ENCODE measurements at places on chromosomes 2 and 18. TPM values are rescaled to one million over a fixed set of nuclear protein-coding genes. Genes with fewer than 3 reads are reported as not detected.

DNA sequence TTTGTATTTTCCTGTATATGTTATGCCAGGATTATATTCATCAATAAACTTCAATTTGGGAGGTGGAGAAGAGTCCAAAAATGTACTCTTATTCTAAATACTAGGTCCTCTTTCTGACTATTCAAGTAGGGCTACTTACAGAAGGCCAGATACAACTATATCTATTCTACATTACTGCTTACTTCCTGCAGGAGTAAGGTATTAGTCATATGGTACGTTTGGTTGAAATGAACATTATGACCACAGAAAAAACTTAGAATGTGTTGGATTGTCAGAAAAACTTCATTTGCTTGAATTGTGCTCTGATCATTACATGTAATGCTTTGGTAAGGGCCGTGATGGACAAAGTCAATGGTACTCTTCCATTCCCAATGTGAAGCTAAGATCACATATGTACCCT lies 35.0 kb downstream of the STAT4 start:
- DNase-seq, result no peak

DNA sequence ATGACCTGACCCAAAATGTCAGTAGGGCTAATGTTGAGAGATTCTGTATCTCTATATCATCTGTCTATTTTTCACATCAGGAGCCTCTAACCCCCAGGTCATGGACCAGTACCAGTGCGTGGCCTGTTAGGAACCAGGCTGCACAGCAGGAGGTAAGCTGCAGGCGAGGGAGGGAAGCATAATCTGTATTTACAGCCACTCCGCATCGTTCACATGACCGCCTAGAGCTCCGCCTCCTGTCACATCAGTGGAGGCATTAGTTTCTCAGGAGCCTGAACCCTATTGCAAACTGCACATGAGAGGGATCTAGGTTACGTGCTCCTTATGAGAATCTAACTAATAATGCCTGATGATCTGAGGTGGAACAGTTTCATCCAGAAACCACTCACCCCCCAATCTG lies 180.6 kb downstream of the RDH14 start:
- no peak for DNase-seq

DNA sequence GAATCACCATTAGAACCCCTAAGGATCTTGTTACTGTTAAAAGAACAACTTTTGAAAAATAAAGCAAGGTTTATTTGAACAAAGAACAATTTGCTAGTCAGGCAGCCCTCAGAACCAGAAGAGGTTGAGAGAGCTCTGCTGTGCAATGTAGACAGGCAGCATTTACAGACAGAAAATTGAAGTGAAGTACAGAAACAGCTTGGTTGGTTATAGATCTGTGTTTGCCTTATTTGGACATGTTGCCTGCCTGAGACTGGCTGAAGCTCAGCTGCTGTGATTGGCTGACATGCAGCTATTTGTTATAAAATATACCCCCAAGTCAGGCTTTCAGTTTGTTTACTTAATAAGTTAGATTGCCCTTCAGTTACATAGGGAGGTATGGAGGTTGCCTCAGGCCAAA lies 12.5 kb downstream of the MSTN start:
- DNase-seq, result peak; percentile 23

Gene KCNIP3
- 12.5 TPM for total RNA-seq

Gene SYT4
- 1.9 TPM for total RNA-seq

Gene RSAD2
- 36.4 TPM for total RNA-seq

Gene RBMS1
- 131 TPM for total RNA-seq

Measured in umbilical cord (tissue), 2 donors.